Germinal center (tissue), 1 donor: ENCODE measurements at places on chromosomes 1 and 21.

GRCh38 chr21:38879912-38880576, 74.3 kb downstream of the ETS2 start:
- DNase-seq, result no peak

GRCh38 chr1:180623579-180624347, 8.1 kb upstream of the XPR1 start:
- no peak for DNase-seq

DNA sequence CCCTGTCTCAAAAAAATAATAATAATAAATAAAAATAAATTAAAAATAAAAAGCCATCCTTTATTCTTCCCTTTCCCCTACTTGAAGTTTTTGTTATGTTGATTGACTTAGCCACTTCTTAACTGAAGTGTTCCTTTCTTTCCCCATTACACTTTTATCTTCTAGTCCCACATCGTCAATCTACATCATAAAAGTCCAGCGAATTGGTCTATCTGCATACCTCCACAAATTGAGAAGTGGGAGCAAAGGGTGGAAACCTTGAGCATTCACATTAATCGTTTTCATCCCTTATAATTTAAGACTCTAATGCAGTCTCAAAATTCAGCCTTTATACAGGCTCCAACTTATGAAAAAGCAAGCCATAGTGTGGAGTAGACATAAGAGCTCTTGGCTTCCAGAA, 6.5 kb upstream of the ZYG11A start:
- DNase-seq, result no peak

GRCh38 chr1:201896951-201897391, 8.3 kb downstream of the SHISA4 start:
- DNase-seq, result no peak

GRCh38 chr1:212596798-212597197, 11.8 kb upstream of the ATF3 start:
- no peak for DNase-seq

DNA sequence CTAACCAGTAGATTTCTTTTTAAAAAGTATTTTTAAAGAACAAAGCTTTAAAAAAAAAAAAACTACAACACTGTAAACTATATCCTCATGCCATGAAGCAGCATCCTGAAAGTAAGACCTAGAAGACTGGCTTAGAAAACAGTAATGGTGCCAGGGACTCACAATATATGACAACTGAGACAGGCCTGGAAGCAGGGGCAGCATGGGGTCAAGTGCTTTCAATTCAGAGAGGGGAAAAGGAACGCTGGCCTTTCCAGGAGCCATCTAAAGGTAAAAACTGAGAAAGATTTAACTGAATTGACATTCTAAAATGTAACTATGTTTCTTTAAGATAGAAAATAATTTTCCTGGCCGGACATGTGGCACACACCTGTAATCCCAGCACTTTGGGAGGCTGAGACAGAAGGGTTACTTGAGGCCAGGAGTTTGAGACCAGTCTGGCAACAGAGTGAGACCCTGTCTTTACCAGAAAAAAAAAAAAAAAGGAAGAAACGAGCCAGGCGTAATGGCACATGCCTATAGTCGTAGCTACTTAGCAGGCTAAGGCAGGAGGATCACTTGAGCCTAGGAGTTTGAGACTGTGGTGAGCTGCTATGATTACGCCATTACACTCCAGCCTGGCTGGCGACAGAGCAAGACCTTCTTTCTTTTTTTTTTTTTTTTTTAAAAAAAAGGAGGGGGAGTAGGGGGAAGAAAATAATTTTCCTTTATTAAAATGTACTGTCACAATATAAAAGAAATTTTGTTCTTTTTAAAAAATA, 54.1 kb downstream of the SLC35D1 start:
- no peak for DNase-seq

DNA sequence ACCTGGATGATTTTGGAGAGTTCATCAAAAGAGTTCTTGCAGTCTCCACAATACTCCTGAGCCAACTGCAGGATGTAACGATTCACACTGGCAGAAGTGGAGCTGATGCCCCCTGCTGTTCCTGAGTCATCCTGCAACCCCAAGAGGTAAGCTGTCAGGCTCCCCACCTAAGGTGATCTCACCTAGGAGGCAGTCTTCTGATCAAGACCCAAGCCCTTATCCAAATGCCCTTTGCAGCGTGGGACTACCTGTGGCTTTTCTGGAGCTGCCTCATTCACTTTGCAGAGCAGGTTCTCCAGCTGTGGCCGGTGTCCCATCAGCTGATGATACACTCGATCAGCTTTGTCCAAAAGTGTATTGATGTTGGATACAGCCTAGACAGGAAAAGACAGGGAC, 96.4 kb downstream of the UBR4 start:
- DNase-seq, result peak; percentile 61

GRCh38 chr1:26203642-26204318, 13.4 kb downstream of the CATSPER4 start:
- DNase-seq, result no peak
